ENCODE measurements at places on chromosomes 6 and 20. TPM values are rescaled to one million over a fixed set of nuclear protein-coding genes. Genes with fewer than 3 reads are reported as not detected.

- DNase-seq: no peak
- H3K27me3 ChIP-seq: no peaks in the 10 kb centered on the region
- no peak overlapping the region for H3K27ac ChIP-seq
- no peak overlapping the region for H3K4me3 ChIP-seq
Measured at GRCh38 chr6:76885861-76886301, 577.4 kb downstream of the HTR1B start.

DNA sequence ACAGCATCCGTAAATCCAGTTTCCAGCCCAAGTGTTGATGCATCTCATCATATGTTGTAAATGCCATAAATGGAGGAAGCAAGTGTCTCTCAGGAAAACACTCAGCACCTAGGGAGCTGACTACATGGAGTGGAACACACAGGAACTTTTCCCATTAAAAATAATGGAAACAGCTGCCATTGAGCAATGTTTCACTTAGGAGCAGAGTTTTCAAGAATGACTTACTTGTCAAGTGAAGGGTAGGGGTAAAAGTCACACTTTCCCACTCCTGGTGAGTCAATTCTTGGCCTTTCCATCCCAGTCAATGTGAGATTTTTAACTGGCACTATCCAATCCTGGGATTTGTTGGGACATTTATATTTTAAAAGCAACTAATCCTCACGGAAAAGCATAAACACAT lies 119.4 kb upstream of the ASF1A start:
- H3K27me3 ChIP-seq: no peaks in the 10 kb centered on the region
- H3K4me3 ChIP-seq: no peak overlapping the region
- peaks cover 9% of the 10 kb centered on the region for H3K4me1 ChIP-seq
- H3K27ac ChIP-seq: no peak overlapping the region
- H3K36me3 ChIP-seq: no peaks in the 10 kb centered on the region

- H3K36me3 ChIP-seq: no peaks in the 10 kb centered on the region
- no peak overlapping the region for H3K4me3 ChIP-seq
- no peak for DNase-seq
- H3K4me1 ChIP-seq: no peaks in the 10 kb centered on the region
Measured at GRCh38 chr6:3698021-3698420, 53.5 kb downstream of the PXDC1 start.

GRCh38 chr20:59217794-59218280 lies 54.2 kb downstream of the ZNF831 start:
- H3K4me1 ChIP-seq: peaks cover 16% of the 10 kb centered on the region
- H3K27ac ChIP-seq: no peak overlapping the region
- no peak for DNase-seq
- H3K4me3 ChIP-seq: no peak overlapping the region
- H3K36me3 ChIP-seq: no peaks in the 10 kb centered on the region

- peaks cover 8% of the 10 kb centered on the region for H3K4me1 ChIP-seq
- no peak for DNase-seq
- no peaks in the 10 kb centered on the region for H3K36me3 ChIP-seq
- no peak overlapping the region for H3K27ac ChIP-seq
- no peaks in the 10 kb centered on the region for H3K27me3 ChIP-seq
- no peak overlapping the region for H3K4me3 ChIP-seq
Measured at GRCh38 chr20:9261781-9262180, 192.9 kb downstream of the PLCB4 start.

Gene LY6G6D
- not detected for total RNA-seq

Gene DLL1
- 12.9 TPM for total RNA-seq
